Stimulated activated CD4-positive, alpha-beta T cell treated with anti-CD3 and anti-CD28 coated beads, Interleukin-1b, Interleukin-23, amount 100 ng/mL, for 24 hours (primary cell): ENCODE measurements at places on chromosomes 4 and X.

- no peak for DNase-seq
Measured at GRCh38 chr4:152573861-152574260, 38.0 kb upstream of the FBXW7 start.

- no peak for DNase-seq
Measured at GRCh38 chr4:158302076-158302866, 92.0 kb downstream of the TMEM144 start.

DNA sequence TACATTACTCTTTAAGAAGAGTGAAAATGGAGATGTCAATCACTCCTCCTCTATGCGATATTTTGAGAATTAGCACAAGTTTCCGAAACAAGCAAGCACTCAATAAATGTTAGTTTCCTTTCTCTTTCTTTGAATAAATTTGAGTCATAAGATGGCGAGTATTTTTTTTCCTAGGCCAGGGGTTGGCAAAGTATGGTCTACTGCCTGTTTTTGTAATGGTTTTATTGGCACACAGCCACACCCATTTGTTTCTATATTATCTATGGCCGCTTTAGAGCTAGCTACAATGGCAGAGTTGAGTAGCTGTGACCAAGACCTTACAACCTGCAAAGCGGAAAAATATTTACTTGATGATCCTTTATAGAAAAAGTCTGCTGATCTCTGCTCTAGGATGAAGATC is 139.5 kb downstream of the MID1 start:
- DNase-seq = no peak

DNA sequence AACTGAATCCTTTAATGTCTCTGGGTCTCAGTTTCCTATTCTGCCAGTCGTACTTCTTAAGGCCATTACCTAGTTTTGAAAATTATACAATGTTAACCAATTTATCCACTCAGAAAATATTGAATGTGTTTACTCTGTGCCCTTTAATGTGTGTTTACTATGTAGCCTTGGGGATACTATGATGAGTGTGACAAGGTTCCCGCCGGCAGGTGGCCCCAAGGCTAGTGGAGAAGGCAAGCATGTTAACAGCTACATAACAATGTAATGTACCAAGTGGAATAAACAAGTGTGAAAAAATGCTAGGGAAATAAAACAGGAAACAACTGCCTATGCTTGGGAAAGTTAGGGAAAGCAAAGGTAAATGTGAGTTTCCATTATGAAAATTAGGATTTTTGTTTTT is 187.3 kb upstream of the MBNL3 start:
- DNase-seq = no peak

- DNase-seq = no peak
Measured at GRCh38 chr4:13905543-13905942, 278.0 kb upstream of the BOD1L1 start.

DNA sequence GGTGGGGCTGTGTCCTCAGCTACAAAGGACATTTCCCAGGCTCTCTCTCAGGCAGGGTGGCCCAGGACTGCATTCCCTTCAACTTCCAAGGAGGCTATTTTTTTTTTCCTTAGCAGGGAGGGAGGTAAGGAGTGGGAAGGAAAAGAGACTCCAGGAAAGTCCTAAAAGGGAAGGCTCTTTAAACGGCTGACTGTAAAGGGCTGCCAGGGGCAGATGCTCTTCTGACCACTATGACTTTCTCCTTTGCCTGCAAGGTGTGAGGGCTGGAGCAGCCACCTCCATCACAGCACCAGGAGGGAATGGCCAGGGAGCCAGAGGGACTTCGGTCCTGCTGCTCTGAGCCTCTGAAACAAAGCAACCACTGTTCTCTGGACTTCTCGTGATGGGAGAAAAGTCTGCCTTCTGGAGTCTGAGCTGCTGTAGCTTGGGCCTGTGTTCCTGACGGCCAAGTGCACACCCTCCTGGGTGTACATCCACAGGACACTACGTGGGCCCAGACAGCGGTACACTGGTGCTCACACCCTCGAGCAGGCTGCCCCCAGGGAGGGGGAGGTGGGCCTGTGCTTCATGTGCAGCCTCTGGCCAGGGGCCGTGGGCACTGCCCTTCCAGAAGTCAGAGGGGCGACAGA is 17.9 kb downstream of the NAT8L start:
- DNase-seq = no peak

GRCh38 chrX:77446029-77446585 is 1.1 kb upstream of the FGF16 start:
- no peak for DNase-seq

- DNase-seq = peak; percentile 36
Measured at GRCh38 chr4:2462218-2462991, 6.5 kb upstream of the RNF4 start.

GRCh38 chrX:38643903-38644302 is 82.6 kb downstream of the TSPAN7 start:
- no peak for DNase-seq

GRCh38 chrX:17405225-17405969 is 30.4 kb downstream of the NHS start:
- DNase-seq = no peak

DNA sequence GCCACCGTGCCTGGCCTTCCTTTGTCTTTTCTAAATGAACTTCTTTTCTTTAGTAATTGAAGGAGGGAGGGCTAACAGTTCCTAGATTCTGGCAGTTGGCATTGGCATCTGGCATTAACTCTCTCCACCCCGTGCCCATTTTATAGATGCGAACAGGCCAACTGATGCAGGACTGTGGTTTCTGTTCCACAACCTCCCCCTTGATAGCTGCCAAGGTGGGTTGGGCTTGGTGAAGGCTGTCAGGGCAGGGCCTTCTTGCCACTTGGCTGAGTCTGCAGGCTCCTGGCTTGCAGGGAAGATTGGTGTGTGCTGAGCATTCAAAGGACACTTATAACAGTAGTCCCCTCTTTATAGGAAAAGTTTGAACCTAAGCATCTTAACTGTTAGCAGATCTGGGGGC is 4.3 kb downstream of the SOWAHD start:
- DNase-seq = no peak

DNA sequence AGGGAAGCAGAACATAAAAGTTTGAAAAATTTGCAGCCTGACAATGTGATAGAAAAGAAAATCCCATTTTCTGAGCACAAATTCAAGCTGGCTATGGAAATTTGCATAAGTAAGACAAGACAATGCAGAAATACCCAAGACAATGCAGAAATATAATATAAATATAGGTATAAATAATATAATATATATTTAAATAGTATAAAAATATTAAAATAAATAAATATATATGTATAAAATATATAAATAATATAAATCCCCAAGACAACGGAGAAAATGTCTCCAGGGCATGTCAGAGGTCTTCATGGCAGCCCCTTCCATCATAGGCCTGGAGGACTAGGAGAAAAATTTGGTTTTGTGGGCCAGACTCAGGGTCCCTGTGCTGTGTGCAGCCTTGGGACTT is 125.0 kb upstream of the AADAT start:
- no peak for DNase-seq

GRCh38 chr4:17285747-17286146 is 226.1 kb downstream of the QDPR start:
- DNase-seq = no peak

DNA sequence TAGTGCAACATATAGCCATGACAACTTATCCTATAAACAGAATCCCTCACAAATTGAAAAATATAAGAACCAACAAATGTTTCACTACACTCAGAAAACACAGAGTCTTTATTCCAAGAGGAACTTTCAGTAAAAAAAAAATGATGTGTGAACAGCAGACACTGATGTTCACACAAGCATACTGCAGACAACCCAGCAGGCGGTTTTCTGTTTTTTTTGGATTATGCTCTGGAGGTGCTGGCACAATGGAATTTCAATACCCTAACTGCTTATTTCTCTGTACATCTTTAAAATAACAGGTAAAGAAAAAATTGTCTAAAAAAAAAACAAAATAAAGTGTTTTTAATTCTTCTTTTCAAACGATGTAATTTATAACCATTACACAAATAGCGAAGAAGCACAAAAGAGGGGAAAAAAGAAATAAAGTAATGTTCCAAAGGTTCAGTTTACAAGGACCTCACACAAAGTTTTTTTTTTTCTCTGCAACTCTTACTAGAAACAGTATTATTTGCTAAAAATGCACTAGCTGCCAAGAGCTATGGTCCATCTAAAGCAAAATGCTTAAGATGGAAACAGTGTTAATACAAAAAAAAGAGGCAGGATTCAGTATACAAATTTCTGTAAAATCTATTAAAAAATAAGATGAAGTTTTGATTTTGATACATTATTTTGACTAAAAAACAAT is 55.3 kb downstream of the ANAPC10 start:
- DNase-seq = no peak

DNA sequence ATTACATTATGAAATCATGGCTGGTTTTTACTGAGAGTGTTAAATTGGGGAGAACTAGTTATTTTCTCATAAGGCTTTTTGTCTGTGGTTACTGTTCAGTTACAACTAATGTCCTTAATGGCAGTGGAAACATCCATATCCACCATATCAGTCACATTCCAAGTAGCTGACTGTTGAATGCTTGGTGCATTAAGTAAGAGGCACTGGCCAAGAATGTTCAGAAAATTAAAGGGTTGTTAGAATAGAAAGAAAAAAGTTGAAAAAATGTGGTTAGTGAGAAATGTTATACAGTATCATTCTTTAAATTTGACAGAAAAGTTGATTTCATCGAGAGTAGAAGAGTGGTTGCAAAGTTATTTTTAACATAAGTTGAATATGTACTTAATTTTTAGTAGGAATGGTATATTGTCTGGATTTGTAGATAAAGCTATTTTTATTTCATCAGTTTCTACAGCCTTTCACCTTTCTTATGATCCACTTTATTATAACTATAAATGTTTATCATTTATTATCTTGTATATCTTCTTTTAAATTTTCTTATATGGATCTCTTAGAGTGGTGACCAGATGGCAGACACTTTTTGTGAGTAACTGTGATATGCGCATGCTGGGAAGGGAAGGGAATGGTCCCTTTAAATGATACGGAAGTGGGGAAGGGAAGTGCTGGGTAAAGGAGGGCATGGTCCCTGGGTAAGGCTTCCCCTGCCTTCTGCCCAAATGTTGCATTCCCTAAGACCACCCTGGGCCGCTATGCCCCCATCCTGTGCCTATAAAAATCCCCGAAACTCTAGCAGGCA is 2407.1 kb downstream of the ARAP2 start:
- no peak for DNase-seq

- DNase-seq = no peak
Measured at GRCh38 chrX:3154386-3154975, 113.2 kb downstream of the ARSF start.

- no peak for DNase-seq
Measured at GRCh38 chr4:15375667-15376066, 52.2 kb upstream of the C1QTNF7 start.

- no peak for DNase-seq
Measured at GRCh38 chrX:29295987-29296680, 708.9 kb downstream of the IL1RAPL1 start.

DNA sequence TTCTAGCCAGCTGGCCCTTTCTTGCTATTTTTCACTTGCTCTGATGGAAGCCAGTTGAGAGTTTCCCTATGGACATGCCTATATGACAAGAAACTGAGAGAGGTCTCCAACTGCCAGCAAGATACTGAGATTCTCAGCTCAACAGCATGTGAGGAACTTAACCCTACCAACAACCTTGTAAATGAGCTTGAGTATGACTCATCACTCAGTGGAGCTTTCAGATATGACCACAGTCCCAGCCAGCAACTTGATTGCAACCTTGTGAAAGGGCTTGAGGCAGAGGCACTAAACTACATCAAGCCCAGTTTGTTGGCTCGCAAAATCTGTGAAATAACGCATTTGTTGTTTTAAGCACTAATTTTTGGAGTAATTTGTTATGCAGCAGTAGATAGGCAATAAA is 175.8 kb downstream of the COMMD8 start:
- DNase-seq = no peak

DNA sequence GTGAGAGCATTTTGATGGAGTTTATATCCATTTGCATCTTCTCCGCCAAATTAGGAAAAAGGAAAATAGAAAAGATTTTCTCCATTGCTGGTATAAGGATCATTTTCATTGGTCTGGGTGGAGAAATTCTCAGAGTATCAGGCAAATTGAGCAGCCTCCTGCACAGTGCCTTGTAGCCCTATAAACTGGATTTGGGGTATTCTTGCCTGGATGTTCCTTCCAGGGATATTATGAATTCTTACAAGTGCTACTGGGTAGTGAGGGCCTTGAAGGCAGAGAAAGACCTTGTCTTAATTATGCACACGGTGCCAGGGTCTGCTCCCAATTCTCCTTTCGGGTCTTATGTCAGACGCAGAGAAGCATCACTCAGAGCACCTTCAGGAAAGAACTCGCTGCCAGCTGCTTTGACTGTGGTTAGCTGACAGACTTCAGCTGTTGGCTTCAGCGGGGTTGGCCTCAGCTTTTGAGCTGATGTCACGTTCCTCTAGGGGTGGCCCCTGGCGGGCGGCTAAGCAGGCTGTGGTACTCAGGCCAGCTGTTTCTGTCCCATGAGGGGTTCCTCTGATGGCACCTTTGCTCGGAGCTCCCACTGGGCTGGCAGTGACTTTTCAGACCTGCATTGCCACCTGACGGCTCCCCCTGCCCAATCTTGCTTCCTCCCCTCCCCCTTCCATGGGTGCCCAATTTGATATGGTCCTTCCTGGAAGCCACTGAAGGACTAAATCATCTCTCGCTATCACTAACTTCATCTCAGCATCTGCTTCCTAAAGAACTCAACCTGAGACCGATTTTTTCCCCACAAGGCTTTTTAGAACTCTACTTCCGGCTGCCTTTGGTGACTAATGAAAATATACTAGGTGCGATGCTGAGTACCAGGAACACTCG is 519.5 kb downstream of the BCOR start:
- DNase-seq = peak; percentile 33

- DNase-seq = no peak
Measured at GRCh38 chr4:163651761-163652160, 157.3 kb downstream of the TMA16 start.

DNA sequence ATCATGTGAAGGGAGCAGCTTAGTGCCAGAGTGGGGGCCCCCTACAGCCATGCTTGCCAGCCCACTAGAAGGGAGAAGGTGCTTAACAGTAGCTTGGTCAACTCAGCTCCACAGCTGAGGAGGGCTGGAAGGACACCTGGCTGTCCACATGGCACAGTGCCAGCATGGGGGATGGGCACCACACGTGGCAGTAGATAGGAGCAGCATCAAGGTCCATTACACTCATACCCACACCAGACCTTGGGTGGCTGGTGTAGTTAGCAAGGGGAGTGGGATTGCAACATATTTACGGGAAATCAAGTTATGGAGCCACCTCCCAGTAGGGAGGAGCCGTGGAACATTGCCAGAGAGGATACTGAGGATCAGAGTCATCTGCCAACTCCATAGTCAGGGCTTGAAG is 37.9 kb upstream of the SLC4A4 start:
- no peak for DNase-seq

DNA sequence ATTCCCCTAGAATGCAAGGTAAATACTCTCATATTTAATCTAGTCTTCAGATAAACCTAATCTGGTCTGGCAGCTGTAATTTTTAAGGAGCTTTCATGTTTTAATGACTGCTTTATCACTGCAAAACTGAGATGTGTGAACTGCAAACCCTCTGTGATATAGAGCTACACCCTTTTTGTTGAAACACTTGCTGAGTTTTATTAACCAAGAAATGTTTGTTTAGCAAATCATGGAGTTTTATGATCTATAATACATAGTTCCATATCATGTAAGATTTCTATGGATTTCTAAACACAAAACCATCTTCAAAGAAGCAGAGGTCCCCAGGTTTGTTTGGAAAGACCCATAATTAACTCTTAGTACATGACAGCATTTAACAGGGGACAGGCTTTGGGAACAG is 126.4 kb downstream of the BTC start:
- no peak for DNase-seq

GRCh38 chr4:24219209-24219608 is 329.4 kb upstream of the PPARGC1A start:
- DNase-seq = no peak
